ENCODE measurements at places on chromosomes 6 and 20.
A peak's percentile ranks its signal among the peaks of the same experiment; 100 is the strongest.

- ATAC-seq: no peak
Observed at GRCh38 chr6:40341726-40342125, 245.4 kb downstream of the LRFN2 start.

DNA sequence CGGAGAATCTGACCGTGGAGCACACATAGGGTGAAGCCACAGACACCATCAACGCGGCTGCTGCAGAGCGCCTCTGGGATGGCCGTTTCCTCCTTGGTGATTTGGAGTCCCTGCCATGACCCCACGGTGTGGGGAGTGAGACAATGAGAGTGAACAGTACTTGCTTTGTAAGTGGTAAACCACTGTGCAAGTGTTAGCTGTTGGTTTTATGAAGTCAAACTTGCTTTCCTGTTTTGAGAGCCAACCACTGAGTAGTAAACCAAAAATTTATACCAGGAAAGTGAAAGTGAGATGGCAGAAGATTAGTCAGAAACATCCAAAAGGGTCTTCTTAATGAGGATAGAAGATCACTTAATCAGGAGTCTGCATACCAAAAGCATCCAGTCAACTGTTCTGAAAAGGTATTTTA lies 160.7 kb downstream of the FOXC1 start:
- no peak for ATAC-seq

GRCh38 chr20:38187517-38187916 lies 22.4 kb upstream of the TGM2 start:
- ATAC-seq: no peak

GRCh38 chr6:45371924-45372573 lies 5.7 kb downstream of the SUPT3H start:
- ATAC-seq: no peak

- no peak for ATAC-seq
Observed at GRCh38 chr6:155523821-155524651, 68.4 kb upstream of the NOX3 start.

- ATAC-seq: no peak
Observed at GRCh38 chr6:137581019-137581707, 87.0 kb upstream of the OLIG3 start.

DNA sequence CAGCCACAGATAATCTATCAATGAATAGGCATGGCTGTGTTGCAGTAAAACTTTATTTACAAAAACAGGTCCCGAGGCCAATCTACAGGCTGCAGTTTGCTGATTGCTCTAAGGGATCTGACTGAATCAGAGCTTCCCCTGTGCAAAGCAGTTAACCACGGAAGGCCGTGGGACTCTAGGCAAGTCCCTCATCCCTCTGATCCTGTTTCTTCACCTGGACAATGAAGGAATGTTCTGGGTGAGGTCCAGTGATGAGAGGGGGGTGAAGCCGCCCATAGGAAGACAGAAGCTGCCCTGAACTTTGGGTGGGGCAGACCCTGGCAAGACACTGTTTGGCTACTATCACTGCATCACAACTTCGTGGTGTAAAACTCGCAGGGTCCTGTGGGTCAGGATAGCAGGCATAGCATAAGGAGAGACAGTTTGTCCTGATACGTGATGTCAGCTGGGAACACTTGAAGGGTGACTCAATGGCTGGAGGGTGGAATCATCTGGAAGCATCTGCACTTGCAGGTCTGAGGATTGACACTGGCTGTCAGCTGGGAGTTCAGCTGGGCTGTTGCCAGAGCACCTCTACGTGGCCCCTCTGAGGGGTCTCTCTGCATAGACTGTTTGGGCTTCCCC lies 33.3 kb upstream of the TGM2 start:
- ATAC-seq: no peak

- no peak for ATAC-seq
Observed at GRCh38 chr20:20872428-20872827, 160.0 kb upstream of the RALGAPA2 start.

DNA sequence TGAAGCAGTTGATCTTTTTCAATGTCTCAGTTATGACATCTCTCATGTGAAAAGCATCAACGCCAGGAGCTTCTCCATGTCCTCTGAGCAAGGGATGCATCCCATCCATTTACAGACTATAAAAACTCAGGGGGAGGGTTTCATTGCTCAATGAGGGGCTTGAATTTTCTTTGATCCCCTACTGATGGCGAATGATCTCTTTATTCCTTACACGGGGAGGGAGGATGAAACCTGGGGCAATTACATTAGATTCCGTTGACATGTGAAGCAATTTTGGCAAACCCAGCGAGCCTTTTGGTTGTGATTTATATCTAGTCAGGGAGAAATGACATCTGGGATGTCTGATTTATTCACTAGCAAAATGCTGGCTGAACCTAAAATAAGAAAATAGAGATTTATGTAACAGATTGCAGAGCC lies 268.9 kb downstream of the HIVEP2 start:
- ATAC-seq: no peak

DNA sequence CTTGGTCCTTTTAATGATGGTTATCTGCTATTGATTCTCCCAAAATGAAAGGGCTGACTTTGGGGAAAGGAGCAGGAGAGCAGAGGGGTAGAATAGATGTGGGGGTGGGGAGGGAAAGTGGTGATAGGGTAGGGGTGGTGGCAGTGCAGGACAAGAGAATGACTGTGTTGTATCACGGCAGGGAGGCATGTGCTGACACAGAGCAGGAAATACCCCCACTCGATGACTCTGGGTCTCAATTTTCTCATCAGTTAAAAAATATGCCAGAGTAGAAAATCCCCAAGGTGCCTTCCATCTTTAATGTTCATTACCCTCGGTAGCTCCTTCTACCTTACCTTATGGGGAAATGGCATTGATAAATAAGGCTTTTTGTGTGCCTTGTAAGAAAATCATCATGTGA lies 79.0 kb upstream of the ATXN1 start:
- ATAC-seq: peak; percentile 56

DNA sequence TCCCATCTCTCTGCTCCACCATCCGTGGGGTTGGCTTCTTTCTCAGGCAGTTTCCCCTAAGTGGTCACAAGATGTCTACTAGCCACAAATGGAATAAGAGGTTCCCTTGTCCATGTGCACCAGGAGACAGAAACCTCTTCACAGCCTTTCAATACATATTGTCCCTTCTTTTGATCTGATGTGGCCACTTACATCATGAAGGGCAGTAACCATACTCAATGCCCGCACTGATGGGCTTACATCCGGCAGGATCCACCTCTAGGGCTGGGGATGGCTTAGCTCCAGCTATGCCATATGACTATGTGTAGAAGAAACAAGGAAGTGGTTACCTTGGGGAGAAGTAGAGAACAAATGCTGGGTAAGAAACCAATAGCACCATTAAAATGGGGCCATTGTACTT lies 64.4 kb downstream of the PLEKHG1 start:
- ATAC-seq: no peak

DNA sequence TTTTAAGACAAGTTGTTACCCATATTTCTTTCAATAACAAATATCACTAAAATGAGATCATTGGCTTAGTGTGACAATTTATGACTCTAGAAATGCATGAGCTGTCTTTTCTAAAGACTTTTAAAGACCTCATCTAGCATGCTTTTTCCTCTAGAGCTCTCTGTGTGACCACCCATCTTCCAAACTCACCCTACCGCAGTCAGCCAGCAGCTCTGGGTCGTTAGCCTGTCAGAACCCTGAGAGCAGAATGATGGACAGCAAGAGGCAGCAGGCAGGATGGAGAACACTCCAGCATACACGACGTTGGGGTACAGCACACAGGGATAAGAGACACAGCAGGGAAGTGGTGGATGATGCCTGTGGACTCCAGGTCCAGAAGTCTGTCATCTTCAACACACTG lies 45.1 kb upstream of the TBX18 start:
- no peak for ATAC-seq

DNA sequence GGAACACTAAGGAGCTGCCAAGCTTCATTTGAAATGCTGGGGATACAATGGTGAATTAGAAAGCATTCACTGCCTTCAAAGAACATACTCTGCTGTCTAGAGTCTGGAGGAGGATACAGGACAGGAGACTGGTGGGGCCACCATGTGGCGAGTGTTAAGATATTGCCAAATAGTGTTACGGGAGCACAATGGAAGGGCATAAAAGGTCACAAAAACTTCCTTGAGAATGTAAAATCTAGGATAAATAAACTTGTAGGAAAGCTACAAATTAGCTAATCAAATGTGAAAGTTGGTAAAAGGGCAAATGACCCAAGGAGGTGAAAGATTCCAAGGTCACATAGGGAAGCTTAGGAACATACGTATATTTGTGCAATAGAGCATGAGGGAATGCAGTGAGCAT lies 271.7 kb downstream of the RFPL4B start:
- peak; percentile 51 for ATAC-seq

GRCh38 chr6:132446141-132446854 lies 45.0 kb upstream of the MOXD1 start:
- no peak for ATAC-seq
